Activated T-cell treated with anti-CD3 and anti-CD28 coated beads for 48 hours (primary cell): ENCODE measurements at places on chromosomes 2 and 18.

DNA sequence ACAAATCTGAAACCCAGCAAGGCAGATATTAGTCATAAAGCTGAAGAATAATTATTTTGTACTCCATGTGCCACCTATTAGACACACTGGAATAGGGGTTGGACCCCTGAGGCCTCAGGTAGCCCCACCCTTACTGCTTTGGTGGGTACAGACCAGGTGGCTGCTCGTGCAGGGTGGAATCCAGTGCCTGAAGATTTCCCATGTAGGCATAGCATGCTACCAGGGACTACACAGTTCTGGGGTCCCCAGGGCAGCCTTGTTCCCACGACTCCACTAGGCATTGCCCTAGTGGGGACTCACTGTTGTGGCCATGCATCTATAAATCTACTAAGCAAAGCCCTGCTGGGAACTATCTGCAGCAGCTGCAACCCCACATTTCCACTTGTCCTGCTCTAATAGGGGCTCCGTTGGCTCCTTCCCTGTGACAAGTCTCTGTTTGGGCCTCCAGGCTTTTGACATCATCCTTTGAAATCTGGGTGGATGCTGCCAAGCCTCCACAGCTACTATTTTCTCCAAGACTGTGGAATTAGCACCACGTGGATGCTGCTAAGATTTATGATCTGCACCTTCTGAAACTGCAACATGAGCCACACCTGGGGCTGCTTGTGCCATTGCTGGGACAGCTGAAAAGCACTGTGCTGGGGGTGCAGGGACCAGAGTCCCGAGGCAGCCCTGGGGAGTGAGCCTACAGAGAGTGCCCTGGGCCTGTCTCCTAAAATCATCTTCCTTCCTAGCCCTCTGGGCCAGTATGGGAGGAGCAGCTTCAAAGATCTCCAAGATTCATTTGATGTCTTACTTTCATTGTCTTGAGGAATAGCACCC, 303.8 kb downstream of the FSIP2 start:
- no peak for DNase-seq

DNA sequence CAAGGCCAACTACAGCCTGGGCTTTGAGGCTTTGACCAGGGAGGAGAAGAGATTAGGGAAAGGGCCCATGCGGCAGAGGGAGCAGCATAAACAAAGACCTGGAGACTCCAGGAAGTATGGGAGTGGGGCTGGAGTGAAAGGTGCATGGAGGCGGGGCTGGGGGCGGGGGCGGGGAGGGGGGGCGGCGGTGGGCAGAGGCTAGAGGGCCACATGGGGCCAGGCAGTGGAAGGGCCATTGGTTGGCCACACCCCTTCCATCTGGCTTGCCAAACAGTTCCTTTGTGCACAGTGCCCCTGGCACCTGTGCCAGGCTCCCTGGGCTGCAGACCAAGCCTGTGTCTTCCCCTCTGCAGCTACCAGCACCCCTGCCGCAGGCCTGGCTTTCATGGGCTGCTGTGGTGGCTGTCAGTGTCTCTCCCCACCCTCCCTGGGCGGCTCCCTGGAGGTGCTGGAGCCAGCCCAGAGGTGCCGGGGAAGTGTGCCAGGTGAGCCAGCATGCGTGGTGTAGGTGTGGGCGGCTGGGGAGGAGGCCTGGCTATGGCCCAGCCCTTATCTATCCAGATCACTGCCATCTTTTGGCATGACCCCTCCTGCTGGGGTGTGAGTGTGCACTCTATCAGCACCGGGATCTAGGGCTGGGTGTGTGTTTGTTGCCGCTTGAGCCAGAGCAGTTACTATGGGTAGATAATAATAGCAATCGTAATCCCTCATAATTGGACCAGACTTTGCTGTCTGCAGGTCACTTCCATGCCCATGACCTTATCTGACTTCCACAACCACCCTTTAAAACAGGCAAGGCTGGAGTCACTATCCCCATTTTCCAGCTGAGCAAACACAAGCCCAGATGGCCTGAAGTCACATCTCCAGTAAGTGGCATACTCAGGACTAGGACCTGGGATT, 30.5 kb downstream of the DNMT3A start:
- DNase-seq: no peak

DNA sequence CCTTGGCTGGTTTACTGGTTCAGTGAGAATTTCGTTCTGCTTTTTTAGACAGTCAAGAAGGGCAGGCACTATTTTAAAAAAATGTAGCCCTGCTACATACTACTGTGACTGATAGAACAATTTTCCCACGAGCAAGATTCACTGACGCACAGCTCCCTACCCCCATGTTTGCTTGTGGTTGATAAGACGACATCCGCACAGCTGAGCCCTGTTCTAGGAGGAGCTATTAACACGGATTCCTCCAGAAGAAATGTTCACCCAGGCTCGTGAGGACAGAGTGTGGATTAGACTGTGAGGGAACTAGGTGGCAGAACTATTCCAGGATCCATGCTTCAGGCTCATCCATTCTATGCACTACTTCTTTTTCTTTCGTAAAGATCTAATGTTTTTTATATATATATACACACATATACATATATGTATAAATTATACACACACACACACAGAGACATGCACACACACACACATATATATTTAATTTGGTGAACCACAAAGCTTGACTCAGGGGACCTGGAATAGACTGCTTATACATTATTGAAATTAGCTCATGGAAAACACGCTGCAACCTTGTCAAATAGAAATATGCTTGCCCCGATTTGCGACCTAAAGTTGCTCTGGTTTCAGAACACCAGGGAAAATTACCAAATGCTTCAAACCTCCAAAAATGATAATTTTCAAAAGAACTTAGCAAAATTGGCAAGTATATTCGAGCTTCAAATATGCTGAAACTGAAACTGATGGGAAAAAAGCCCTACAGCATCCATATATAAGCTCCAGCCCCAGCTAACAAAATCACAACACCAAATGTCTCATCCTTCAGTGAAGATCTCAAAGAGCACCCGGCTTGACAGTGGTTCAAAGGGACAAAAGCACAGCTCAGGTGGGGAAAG, 370.4 kb downstream of the SOCS6 start:
- no peak for DNase-seq

DNA sequence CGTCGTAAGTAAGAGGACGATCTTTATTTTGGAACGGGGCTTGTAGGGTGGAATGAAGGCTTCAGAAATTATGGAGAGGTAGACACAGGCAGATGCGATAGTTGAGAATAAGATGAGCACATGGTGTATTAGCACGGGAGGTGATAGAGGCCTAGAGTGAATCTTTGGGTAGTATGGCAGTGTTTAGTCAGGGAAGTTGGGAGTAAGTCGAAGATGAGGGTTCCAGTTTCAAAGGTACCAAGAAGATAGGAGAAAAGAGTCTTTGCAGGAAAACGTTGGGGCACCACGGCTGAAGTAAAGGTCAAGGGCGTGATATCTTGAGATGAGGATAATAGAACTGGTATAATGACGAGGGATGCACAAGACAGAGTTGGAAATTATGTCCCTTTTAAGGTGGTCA, 654 bp downstream of the PIK3C3 start:
- DNase-seq: no peak
